ENCODE measurements at places on chromosomes 5 and 9.
A peak's percentile ranks its signal among the peaks of the same experiment; 100 is the strongest.

DNA sequence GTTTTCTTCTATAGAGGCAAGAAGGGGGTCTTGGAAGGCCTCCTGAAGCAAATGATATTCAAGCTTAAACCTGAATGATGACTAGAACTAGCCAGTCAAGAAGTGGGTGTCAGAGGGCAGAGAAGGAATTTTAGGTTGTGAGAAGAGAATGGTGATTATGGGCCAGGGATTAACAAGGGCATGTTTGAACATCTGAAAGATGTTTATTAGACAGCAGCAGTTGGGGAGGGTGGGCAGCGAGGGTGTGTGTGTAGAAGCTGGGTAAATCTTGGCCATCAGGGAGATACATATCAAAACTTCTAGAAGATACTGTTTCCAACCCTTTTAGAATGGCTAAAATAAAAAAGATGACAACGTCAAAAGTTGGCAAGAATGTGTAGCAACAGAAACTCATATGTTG lies 54.5 kb downstream of the MAN2A1 start:
- DNase-seq, result no peak

DNA sequence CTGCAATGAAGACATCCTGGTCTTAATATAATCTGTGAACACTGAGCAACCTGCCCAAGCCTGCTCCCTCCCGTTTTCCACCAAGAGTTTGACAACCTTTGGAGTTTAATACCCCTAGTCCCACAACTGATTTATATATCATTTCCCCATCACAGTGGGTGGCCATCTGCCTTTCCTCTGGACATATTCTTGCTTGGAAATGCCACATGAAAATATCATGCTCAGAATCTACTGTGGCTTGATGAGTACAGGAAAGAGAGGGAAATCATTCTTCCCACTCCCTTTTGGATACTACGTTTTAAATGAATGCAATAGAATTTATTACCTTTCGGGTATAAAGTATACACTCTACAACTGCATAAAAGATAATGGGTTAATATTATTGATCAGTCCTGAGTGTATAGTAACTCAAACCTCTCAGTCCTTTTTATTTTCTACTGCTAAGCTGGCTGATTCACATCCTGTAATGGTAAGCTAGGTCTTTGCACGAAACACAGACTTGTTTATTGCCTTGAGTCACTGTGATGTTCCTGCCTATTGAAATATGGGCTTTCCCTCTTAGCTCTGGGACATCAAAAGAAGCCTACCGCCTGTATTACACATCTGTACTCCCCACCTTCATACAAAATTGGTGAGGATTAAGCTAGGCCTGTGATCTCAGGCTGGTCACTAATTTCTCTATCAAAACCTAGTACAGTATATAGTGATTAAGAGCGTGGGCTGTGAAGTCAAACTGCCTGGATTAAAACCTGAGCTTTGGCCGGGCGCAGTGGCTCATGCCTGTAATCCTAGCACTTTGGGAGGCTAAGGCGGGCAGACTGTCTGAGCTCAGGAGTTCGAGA lies 67.6 kb upstream of the NR5A1 start:
- no peak for DNase-seq

GRCh38 chr5:89844548-89844947 lies 565.0 kb downstream of the CETN3 start:
- DNase-seq, result no peak

- no peak for DNase-seq
Measured at GRCh38 chr5:34469971-34470370, 186.2 kb upstream of the RAI14 start.

- DNase-seq, result no peak
Measured at GRCh38 chr5:644509-644908, 32.4 kb downstream of the CEP72 start.

DNA sequence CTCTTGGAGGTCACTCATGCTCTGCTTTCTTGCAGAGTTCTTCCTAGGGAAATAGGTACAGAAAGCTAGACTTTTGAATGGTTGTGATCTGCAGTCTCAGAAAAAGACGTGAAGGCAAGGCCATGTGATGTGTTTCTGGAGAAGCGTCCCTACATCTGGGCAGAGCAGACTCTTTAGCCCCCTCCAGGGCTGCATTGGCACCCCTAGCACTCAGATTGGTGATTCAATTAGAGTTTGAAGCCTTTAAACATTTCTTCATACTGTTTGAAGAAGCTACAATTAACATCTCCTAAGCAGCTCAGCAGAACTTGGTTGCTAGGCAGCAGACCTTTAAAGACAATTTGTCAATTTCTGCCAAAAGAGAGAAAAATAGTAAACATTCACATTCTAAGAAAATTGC lies 21.6 kb downstream of the JADE2 start:
- no peak for DNase-seq

GRCh38 chr9:135076143-135076875 lies 11.2 kb upstream of the OLFM1 start:
- DNase-seq, result no peak

DNA sequence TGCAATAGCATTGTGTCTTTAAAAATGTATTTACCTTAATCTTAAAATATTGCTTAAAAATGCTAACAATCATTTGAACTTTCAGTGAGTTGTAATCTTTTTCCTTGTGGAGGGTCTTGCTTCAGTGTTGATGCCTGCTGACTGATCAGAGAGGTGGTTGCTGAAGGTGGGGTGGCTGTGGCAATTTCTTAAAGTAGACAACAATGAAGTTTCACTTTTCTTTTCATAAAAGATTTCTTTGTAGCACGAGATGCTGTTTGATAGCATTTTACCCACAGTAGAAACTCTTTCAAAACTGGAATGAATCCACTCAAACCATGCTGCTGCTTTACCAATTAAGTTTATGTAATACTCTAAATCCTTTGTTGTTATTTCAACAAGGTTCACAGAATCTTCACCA lies 50.8 kb downstream of the NR3C1 start:
- DNase-seq, result peak; percentile 27

GRCh38 chr5:78515670-78516069 lies 132.9 kb downstream of the LHFPL2 start:
- DNase-seq, result no peak

DNA sequence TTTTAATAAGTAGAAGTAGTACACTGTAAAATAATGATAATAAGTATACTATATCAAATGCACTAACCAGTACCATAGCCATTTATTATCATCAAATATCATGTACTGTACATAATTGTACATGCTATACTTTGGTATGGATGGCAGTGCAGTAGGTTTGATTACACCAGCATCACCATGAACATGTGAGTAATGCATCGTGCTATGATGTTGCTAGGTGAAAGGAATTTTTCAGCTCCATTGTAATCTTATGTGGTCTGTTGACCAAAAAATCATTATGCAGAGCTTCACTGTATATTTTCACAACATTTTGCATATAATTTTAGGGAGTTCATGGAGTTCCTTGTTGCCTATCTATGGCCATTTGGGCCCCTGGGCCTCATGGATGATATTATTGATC lies 72.2 kb upstream of the HMHB1 start:
- no peak for DNase-seq

GRCh38 chr9:98908897-98909634 lies 34.6 kb upstream of the COL15A1 start:
- no peak for DNase-seq

DNA sequence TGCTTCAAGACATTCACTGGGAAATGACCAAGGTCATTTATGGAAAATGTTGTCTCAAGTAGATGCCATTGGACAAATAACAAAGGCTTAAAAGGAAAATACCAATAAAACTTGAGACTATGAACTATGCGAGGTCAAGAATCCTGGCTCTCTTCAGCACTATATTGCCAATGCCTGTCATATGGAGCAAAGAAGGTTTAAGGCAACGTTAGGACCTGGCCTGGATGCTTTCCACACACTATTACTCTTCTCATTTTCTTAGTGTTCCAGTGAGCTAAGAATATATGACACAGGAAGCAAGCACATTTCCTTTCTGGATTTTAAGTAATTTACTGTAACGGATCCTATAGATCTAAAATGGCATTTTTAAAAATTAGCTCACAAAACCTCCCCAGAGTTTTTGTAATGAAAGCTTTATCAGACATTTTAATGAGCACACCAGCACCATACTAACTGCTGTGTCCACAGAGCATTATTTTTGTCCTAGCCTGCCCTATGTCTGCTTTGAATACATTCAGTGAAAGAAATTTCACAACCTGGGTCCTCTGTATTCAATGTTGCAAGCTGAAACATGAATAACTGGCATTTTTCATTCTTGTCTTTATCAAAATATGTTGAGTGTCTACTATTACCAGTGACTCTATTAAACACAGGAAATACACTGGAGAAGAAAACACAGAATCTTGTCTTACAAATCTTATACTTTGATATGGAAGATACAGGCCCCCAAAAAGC lies 315.6 kb downstream of the CETN3 start:
- no peak for DNase-seq

GRCh38 chr9:27504259-27504658 lies 19.8 kb upstream of the IFNK start:
- no peak for DNase-seq

DNA sequence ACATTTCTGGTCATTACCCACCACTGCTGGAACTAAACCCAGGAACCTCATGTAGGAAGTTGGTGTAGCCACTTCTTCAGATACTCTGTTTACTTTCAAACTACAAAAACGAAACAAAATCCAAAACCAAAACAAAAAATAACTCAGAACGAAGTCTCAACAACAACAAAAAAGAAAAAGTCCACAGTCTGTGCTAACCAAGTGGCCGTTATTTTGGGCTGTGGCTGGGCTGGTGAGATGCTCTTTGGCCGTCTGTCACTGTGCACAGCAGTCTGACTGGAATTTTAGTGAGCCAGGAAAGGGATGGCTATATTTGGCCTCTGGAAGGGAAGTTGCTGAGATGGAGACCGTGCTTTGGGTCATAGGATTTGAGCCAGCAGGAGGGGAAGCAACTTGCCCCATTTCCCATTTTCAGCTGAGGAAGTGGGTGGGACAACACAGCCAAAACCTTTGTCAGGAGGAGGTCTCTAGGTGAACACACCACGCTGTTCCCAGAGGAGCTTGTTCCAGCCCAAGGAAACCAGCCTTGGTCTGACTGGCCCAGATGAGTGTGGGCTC lies 334.1 kb downstream of the ZSWIM6 start:
- no peak for DNase-seq
